Fibroblast of skin of right biceps (primary cell): ENCODE measurements at places on chromosomes 16 and 17.
A peak's percentile ranks its signal among the peaks of the same experiment; 100 is the strongest.

- no peak for DNase-seq
These were observed 16.0 kb downstream of the MMD start for GRCh38 chr17:55405600-55405999.

GRCh38 chr16:80893686-80894085 is 89.3 kb upstream of the CDYL2 start:
- no peak for DNase-seq

GRCh38 chr17:42841975-42842685 is 2.2 kb upstream of the AOC2 start:
- DNase-seq = no peak

- DNase-seq = no peak
These were observed 18.1 kb upstream of the CNEP1R1 start for GRCh38 chr16:50006964-50007363.

DNA sequence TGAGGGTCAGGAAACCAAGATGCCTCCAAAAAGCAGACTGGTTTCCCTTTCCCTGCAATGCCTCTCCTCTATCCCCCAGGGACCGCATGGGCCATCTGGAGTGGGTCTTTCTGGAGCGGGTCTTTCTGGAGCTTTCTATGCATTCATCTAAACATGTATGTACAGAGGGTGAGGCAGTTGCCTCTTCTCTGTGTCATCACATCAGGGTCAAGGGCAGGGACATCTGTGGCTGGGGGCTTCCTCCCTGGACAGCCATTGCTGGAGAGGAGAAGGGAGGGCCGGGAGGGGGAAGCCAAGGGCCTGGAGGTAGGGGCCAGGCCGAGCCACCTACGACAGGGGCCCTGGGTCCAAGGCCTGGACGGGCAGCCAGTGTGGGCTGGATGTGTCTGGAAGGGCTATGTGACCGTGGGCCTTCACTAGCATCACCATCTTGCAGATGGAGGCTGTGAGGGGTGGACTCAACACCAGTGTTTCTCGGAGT is 840 bp downstream of the ADCY7 start:
- DNase-seq = no peak

GRCh38 chr16:14475370-14476139 is 154.5 kb downstream of the PARN start:
- DNase-seq = no peak

DNA sequence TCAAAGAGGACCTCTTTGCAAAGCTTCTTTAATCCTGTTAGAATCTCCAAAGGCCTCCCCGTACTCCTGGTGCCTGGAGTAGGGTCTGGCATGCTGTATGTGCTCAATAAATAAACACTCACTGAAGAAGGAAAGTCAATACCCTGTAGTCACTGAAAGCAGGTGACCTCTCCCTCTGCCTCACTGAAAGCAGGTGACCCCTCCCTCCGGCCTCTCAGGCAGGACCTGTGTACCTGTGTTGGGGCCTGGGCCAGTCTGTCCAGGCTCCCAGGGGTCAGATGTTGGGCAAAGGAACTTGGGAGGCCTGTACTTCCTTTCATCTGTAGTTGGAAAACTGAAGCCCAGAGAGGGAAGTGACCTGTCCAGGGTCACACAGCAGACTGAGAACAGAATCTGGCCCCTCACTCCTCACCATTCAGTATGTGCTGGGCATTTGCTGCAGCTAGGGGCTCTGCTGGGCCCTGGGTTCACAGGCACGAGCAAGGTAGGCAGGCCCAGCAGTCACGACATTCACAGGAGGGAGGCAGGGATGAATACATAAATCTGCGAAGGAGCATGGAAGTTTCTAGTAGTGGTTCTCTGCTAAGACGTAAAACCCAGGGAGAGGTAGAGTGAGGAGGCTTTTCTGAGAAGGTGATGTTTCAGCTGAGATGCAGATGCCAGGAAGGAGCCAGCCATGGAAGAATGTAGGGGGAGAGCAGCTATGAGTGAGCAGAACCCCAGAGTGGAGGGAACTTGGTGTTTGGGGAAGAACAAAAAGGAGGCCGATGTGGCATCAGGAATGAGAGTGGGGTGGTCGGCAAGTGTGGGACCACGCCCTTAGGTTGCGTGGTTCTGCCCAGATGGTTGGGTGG is 64.0 kb downstream of the NKD1 start:
- DNase-seq = no peak

GRCh38 chr16:51382211-51382610 is 231.1 kb upstream of the SALL1 start:
- DNase-seq = peak; percentile 5

GRCh38 chr17:48639136-48639535 is 13.0 kb upstream of the HOXB9 start:
- DNase-seq = no peak

DNA sequence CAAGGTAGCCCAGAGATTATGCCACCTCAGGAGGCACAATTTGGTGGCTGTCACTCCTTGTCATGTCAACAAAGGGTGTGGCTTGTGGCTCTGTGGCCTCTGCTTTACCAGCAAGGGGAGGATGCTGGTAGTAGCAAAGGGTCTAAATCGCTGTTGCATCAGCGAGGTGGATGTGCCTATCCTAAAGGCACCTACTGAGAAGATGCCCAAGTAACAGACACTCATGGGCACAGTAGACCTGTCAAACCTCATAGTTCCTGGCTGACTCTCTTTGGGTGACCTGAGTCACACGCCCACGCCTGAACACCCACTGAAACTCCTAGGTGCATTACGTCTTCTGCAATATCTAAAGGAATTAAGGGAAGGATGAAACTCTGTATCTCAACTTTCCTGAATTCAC is 139.5 kb downstream of the PRKCB start:
- DNase-seq = no peak

- no peak for DNase-seq
These were observed 44.8 kb downstream of the PARN start for GRCh38 chr16:14585287-14585686.

GRCh38 chr17:11242411-11242810 is 1.4 kb downstream of the SHISA6 start:
- no peak for DNase-seq

- DNase-seq = peak; percentile 8
These were observed 585 bp downstream of the MLKL start for GRCh38 chr16:74700116-74700437.

- no peak for DNase-seq
These were observed 5.2 kb upstream of the CMTM2 start for GRCh38 chr16:66574081-66574480.

DNA sequence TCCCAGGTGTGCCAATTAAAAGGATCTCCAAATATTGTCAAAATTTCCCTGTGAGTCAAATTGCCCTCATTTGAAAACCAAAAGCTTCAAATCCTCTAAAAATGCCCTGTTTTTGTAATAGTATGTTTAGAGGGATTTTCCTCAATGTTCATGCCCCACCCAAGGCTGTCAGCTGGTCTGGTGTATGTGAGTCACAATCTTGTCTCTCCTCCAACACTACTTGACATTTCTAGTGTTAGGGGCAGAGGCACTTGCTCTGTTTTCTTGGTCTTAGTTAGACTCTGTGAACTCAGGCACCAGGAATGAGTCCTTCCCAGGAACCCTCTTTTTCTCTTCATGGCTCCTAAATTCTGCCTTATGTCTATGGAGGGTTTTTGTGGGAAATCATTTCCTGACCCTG is 634.8 kb downstream of the KCNJ2 start:
- no peak for DNase-seq

- no peak for DNase-seq
These were observed 15.5 kb upstream of the RBFOX3 start for GRCh38 chr17:79626156-79626890.

GRCh38 chr17:18278867-18279266 is 18.4 kb downstream of the MIEF2 start:
- no peak for DNase-seq

- DNase-seq = no peak
These were observed 390 bp downstream of the SEZ6L2 start for GRCh38 chr16:29898804-29899515.

GRCh38 chr16:24854607-24855171 is 8.9 kb downstream of the SLC5A11 start:
- no peak for DNase-seq

GRCh38 chr17:48194097-48194550 is 86.6 kb downstream of the SNX11 start:
- peak; percentile 82 for DNase-seq

- DNase-seq = no peak
These were observed 280.0 kb downstream of the RBFOX1 start for GRCh38 chr16:7612671-7613070.

DNA sequence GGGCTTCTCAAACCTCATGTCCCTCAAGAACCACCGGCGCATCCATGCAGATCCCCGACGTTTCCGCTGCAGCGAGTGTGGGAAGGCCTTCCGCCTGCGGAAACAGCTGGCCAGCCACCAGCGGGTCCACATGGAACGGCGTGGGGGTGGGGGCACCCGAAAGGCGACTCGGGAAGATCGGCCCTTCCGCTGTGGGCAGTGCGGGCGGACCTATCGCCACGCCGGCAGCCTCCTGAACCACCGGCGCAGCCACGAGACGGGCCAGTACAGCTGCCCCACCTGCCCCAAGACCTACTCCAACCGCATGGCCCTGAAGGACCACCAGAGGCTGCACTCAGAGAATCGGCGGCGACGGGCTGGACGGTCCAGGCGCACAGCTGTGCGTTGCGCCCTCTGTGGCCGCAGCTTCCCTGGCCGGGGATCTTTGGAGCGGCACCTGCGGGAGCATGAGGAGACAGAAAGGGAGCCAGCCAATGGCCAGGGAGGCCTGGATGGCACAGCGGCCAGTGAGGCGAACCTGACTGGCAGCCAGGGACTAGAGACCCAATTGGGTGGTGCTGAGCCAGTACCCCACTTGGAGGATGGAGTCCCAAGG is 5.9 kb downstream of the ZNF646 start:
- no peak for DNase-seq

- no peak for DNase-seq
These were observed 381 bp upstream of the HSD11B2 start for GRCh38 chr16:67430504-67430976.

DNA sequence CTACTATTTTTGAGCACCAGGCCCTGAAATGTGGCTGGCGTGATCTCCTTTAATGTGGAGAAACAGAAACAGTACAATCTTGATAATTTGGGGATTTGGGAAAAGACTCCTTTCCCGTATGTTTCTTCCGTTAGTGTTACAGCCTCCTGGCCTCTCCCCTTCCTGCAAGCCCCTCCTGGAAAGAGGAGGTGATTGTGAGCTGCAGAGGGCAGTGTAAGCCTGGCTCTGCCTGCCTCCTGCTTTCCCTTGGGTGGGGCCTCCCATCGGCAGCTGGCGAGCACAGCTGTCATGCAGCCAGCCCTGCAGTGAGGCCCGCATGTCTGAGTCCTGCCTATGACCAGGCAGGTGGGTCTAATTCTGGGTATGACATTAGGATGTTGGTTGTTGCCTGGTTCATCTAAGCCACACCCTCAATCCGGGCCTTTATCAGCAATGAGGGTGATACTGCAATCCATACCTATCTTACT is 48.7 kb upstream of the WSB1 start:
- DNase-seq = peak; percentile 73

GRCh38 chr17:37065486-37066321 is 117.0 kb downstream of the AATF start:
- no peak for DNase-seq

GRCh38 chr17:15981208-15981607 is 18.3 kb downstream of the ZSWIM7 start:
- DNase-seq = no peak

DNA sequence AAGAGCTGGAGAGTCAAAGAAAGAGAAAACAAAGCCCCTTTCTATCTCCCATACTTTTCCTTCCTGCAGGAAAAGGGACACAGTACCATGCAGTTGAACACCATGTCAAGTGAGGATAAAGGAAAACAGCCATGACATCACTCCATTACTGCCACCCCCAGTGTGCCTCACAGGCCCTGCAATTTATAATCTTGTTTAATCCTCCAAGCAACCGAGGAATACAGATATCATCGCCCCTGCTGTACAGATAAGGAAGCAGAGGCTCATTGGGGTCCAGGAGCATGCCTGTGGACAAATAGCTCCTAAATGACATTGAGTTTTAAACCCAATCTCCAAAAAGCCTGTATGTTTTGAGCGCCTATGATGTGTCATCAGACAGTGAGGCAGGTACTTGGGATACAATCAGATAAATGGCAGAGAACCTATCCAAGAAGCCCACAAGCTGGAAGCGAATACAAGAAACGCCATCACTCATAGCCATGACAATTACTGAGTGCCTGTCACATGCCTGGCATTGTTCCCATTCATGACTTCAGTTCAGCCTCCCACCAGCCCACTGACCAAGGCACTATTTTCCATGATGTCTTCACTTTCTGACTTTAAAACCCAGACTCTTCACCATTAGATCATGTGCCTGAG is 45.5 kb downstream of the CPPED1 start:
- DNase-seq = no peak

DNA sequence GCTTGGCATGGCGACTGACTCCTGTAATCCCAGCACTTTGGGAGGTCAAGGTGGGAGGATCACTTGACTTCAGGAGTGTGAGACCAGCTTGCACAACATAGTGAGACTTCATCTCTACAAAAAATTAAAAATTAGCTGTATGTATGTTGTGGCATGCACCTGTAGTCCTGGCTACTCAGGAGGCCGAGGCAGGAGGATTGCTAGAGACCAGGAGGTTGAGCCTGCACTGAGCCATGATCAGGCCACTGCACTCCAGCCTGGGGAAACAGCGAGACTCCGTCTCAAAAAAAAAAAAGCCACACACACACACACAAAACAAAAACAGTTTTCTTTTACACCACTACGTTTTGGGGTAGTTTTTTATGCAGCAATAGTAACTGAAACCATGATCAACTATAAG is 89.0 kb upstream of the DHX40 start:
- no peak for DNase-seq

DNA sequence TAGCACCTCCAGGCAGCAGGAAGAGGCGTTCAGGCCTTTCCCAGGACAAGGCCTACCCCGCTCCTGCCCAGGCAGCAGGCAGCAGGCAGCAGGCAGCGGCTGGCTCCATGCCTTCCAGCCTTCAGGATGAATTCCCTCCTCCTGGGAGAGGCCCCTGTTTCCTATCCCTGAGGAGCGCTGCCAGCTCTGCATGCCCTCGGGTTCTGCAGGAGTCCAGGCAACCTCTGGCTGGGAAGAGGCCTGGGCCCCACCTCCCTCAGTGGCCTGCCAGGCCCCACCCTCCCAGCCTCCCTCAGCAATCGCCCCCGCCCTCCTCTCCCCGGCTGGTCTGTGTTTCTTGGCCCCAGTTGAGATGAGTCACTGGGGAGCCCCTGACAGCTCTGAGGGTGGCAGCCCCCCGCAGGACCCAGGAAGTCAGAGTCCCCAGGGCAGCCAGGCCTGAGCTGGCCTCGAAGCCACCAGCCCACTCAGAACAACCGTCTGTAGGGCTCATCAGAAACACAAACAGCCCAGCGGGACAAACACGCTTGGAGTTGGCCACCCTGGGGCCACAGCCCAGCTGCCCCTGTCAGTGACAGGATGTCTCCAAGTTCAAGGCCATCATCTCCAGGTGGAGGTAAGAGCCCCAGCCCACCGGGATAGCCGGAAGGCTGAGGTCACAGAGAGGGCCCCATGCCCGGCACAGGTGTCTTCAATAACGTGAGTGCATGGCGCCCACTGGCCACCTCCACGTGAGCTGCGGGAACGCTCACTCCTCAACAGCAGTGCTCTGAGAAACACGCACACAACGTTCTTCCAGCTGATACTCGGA is 39.5 kb upstream of the CIBAR2 start:
- peak; percentile 71 for DNase-seq
